NCI-H1417 treated with DMSO at 0.1 percent for 48 hours (cell line): ENCODE measurements at places on chromosomes 6 and 20.

GRCh38 chr6:74631564-74631963 is 574.3 kb downstream of the COL12A1 start:
- DNase-seq, result no peak

GRCh38 chr6:131130554-131130940 is 4.7 kb upstream of the AKAP7 start:
- no peak for DNase-seq

DNA sequence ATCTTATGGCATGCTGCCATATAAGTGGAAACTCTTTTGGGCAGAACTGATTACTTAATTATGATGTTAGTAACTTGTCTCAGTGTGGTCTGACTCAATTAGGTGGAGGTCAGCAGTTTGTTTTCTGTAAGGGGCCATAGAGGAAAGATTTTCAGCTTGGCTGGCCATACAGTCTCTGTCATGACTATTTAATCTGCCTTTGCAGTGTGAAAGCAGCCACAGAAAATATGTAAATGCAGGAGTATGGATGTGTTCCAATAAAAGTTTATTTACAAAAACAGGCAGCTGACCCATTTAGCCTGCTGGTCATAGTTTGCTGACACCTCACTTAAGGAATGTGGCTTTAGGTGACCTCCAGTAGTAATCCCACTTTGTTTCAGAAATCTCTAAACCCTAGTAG is 700.7 kb downstream of the EPM2A start:
- no peak for DNase-seq

- DNase-seq, result no peak
These were observed 18.7 kb upstream of the NRSN1 start for GRCh38 chr6:24107294-24107693.

DNA sequence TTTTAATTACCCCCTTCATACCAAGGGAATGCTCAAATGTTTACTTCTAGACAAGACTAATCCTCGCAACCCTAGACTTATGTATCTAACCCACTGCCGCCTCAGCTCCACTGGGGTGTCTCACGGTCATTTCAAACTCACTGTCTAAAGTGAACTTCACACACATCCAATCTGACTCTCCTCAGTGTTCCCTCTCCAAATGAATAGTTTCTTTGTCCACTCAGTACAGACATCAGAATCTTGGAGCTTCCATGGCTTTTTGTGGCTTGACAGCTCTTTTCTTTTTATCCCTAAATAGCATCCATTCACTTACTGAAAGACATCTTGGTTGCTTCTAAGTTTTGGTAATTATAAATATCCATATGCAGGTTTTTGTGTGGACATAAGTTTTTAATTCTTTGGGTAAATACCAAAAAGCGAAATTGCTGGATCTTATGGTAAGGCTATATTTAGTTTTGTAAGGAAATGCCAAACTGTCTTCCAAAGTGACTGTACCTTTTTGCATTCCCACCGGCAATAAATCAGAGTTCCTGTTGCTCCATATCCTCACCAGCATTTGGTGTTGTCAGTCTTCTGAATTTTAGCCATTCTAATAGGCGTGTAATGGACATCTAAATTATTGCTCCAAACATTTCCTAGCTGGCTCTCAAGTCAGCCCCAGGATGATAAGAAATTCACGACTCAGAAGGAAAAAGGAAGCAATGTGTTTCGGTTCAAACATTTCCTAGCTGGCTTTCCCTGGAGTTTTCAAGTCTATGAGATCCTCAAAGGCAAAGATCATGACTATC is 73.1 kb downstream of the DNAAF9 start:
- DNase-seq, result no peak

DNA sequence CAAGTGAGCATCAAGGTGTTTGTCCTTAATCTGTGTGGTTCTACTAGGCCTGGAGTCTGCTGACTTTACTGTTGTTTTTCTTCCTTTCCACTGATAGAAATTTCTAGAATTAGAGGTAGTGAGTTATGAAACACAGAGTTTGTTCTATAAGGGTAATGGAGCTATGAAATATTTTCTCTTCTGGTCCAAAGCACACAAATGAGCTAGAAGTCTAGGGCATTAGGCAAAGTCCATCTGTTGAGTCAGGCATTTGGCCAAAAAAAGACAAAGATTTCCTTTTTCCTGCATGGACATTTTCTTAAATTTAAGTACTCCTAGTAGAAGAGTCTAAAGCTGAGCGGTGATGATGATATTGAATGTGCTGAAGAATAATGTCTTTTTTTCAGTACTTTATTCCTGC is 174.3 kb upstream of the STXBP5 start:
- no peak for DNase-seq

GRCh38 chr6:140544431-140544830 is 1170.0 kb upstream of the CITED2 start:
- DNase-seq, result no peak

DNA sequence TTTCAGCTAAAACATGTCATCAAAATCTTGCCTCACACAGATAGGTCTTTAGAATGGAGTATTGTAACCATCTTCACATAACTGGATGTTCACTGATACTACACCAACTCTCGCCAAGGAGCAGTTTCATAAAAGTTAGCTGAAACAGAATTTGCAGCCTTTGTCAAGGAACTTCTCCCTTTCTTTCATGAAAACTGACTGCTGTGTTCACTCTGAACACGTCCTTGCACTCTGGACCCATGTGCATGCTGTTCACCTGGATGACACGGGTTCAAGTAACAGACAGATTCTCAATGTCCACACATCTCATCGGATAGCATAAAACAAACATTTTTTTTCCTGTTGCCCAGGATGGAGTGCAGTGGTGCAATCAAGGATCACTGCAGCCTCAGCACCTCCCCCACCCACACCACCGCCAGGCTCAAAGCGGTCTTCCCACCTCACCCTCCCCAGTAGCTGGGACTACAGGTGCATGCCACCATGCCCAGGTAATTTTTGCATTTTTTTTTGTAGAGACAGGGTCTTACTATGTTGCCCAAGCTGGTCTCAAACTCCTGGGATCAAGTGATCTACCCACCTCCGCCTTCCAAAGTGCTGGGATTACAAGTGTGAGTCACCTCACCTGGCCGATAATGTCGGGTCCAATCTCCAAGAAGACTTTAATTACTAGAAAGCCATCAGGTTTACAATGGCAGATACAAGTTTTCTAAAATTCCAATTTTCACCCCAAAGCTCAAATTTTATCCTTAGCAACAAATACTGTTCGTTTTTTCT is 9.4 kb downstream of the DIDO1 start:
- DNase-seq, result no peak

DNA sequence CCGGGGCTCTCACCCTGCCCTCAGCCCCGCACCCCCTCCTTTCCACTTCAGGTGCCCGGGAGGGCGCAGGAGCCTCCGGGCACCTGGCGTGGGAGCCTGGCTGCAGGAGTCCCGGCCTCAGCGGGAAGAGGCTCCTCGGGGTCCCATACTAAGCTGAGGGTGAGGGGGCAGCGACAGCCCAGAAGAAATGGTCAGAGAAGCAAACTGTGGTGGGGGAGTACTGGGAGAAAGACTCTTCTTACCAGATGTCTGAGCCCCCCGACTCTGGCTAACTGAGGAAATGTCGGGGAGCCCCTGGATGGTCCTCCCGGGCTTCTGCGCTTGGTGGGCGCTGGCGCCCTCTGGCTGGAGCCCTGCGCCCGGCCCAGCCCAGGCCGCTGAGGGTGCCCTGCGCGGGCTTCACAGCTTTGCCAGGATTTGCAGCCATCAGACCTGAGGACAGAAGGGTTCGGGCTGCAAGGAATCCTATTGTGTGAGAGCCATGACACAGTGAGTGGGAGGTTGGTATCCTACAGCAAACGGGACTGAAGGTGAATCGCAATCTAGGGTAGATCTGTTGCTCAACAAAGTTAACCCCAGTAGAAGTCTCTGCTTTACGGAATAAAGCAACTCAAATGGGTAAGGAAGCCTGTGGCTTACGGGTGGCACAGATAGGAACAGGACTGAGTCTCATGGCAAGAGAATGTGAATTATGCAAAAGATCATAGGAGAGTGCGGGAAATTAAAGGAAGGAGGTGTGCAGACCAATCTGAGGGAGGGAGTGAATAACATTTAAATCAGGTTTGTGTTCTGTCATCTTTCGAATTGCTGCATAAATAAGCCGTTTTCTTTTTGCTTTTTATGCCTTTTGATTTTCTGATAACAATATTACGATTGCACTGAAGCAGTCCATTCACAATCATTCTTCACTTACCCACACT is 639 bp upstream of the RCAN2 start:
- no peak for DNase-seq

GRCh38 chr6:101266063-101266462 is 127.4 kb upstream of the GRIK2 start:
- no peak for DNase-seq
